Hematopoietic multipotent progenitor cell treated with erythropoietin and hydrocortisone succinate and interleukin-3 and kit ligand, for 15 days (in vitro differentiated cells): ENCODE measurements at places on chromosomes 5 and 9.
A peak's percentile ranks its signal among the peaks of the same experiment; 100 is the strongest.

GRCh38 chr5:92969781-92970237 is 611.2 kb downstream of the NR2F1-AS1 start:
- DNase-seq = no peak

- DNase-seq = no peak
Observed at GRCh38 chr9:68545033-68545705, 4.5 kb upstream of the TMEM252 start.

DNA sequence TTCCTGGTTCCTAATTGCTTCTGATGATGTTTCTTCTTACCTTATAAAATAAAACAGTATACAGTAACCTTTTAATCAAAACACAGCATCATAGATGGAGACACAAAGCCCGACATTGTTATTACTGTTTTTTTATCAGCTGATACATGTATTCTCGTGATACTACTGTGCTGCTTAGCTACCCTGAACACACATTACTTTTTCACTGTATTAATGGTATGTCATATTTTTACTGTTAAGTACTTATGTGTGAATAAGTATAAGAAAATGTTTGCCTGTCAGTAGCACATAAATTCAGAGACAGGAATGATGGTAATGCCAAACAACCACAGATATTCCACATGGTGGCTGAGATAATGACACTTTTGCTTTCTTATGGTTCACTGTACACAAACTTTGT is 68.7 kb downstream of the RAB24 start:
- DNase-seq = no peak

DNA sequence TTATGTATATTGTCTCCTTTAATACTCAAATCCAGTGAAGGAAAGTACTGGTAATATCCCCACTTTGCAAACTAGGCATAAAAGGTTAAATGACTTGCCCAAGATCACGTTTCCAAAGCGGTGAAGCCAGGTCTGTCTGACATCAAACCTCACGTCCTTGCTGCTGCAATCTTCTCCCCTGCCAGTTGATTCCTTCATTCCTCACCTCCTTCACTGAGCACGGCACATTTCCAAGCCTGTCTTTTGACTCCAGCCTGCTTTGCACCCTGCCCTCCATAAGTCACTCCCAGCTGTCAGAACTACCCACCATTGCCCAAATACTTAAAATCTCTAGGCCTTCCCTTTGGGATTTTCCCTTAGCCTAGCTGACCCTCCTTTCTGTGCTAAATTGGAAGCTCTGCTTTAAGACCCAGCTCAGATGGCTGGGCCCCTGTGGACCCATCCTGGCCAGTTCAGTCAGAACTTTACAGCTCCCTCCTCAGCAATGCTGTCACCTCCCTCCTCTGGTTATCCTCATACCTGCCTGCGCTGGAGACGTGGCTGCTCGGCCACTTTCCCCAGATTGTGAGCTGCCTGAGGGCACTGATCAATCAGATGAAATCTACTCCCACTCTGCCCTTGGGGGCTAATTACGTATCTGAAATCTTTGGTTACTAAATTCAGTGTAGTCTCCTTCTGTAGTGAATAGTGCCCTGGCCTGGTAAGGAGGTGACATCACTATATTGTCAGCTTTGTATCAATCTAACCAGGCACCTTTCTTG is 51.2 kb downstream of the SLC36A1 start:
- DNase-seq = no peak

GRCh38 chr9:115416299-115416698 is 298.3 kb upstream of the TNC start:
- DNase-seq = no peak

GRCh38 chr5:66789434-66789833 is 193.2 kb downstream of the MAST4 start:
- DNase-seq = no peak

- DNase-seq = no peak
Observed at GRCh38 chr9:16333691-16334090, 536.8 kb downstream of the BNC2 start.

DNA sequence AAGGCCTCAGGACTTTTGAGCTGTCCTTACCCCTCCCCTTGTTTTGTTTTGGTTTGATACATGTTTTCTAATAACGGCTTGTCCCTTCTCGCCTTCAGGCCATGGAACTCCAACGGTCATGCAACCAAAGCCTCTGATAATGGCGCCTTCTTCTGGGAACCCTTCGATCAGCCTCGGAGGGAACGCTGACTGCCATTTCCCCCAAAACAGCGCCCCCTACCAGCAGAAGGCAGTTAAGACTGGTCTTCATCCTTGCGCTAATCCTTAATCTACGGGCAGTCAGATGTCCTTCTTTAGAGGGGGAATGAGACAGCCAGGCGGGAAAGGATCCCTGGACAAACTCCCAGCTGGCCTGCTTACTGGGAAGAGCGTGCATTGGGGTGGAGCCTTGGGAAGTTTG is 276.6 kb downstream of the ICE1 start:
- no peak for DNase-seq

DNA sequence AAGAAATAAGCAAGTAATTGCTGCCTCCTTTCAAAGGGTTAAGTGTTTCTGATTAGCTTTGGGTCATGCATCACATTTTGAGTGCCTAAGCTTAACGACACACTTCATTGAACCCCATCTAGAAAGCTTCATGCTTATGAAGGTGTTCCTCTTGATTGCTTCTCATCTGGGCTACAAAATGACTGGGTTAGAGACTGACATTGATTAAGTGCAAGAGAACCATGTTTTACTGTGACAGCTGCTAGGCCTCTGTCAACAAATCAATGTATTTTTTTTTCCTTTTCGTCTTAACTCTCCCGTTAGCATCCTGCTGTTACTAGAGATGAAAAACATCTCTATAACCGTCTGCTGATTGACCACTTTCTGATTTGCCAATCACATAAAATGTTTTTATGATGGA is 725.0 kb downstream of the TLE1 start:
- DNase-seq = no peak

DNA sequence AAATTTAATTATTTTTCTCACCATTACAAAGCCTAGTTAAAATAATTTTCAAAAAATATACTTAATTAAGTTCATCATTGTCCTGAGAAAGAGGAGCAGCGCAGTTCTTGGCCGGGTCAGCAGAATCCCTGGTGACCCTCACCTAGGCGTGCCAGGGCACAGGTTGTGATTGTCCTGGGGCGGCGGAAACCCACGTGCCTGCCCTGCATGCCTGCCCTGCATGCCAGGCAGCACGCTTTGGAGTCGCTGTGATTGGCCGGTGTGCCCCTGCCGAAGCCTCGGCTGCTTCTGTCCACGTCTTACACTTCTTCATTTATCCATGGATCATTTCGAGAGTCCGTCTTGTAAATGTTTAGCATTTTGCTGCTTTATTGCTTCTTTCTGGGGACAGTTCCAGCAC is 25.6 kb downstream of the SLC12A2 start:
- DNase-seq = no peak

GRCh38 chr5:180020176-180020575 is 51.4 kb downstream of the RNF130 start:
- no peak for DNase-seq

DNA sequence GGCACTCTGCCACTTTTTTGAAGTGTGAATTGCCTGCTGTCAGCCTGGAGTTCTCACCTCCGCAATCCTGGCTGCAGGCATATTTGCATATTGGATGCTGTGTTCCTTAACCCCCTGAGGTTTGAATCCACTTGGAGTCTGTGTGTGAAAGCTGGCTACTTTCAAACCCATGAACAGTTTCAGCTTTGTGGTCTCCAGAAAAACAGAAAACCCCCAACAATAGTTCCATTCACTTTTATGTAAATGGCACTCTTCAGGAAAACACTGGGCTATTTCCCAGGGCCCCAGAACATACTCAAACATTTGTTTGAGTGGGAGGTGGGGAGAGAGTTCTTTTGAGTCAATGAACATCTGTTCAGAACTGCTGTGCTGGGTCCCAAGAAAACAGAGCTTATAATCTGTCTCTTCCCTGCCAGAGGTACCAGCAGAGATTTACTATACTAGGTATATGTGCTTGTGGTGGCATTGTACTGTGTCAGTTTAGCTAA is 5.0 kb downstream of the NUDT2 start:
- no peak for DNase-seq

DNA sequence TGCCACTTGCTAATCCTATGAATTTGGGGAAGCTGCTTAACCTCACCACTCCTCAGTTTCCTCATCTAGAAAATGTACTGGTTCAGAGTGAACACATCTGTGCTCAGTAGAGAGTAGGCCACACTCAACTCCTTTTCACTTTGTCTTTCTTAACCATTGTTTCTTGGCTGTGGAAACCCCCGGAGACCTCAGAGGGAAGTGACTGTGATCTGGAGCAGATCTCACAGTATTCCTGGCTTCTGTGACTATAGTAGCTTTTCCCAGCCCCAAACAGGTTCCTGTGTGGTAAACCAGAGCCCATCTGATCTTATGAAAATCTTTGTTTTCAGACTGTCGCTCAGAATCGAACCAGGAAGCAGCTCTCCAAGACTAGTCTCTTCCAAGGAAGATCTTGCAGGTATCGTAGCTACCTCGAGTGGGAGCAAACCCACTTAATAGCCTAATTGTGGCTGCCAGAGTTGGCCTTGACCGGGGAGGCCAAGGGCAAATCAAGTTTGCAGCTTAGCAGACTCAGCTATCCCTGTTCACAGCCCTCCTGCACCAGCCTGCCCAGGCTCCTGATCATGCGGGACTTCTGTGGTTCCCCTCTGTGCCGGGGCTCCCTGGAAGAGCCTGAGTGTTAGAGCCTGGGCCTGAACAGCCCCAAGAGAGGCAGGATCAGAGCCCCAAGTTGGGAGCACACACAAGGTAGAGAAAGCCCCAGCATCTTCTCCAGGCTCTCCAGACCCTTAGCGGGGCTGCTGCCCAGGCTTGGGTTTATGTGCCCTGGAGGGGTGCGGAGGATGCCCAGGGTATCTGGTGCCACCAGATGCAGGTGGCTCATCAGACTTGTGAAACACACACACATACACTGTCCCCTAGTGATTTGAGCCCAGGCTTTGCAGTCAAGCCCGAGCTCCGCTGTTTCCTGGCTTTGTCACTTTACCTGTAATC is 52.2 kb upstream of the ANGPTL2 start:
- DNase-seq = no peak

GRCh38 chr5:143701493-143701892 is 110.5 kb upstream of the HMHB1 start:
- DNase-seq = no peak

DNA sequence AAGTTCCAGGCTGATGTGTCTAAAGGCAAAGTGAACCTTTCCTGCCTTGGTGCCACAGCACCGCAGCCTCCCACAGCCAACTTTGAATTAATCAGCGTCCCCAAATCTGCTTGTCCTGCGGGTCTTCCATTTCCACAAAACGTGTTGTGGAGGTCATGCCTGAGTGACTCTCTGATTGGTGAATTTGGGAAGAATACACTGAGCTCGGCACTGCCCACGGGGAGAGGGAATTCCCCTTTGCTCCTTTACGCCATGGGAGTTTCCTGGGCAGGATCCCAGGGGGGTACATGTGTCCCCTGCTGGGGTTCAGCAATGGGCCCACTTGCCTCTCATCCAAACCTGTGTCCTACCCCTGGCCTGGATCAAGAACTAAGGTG is 90.4 kb downstream of the LHX2 start:
- no peak for DNase-seq

GRCh38 chr9:96164268-96164683 is 137.7 kb downstream of the HSD17B3 start:
- no peak for DNase-seq

DNA sequence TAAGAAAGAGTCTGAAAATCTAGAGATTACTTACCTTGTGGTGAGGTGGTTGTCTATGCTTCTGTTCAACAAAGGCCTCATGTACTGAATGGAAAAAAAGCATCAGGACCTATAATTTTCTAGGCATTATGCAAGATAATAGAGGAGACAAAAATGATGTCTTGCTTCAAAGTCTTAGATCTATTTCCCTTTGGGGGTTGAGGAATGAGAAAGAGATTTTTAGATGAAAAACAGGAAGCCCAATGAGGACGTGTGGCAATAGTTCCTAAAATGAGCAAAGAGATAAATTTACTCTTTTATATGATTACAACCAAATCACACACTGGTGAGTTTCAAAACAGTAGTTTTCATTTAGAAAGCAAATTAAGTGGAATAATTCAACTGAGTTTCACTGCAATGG is 99.5 kb downstream of the GHR start:
- no peak for DNase-seq

- no peak for DNase-seq
Observed at GRCh38 chr9:132894862-132895835, 16.5 kb downstream of the SPACA9 start.

DNA sequence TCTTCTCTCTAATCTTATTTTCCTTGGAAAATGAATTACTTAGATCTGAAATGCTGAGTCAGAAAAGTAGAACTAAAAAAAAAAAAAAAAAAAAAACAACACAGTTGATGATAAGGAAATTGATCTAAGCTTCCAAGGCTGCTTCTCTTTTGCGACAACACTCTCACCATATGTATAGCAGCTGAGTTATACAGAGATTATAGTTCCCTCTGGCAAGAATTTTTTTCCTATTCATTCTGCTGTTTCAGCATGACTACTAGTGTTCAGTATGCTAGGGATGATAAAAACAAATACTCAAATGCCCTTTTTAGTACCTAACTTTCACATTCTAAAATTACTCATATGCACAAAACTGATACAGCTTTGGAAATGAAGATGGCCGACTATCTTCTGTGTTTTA is 267.3 kb downstream of the MLLT3 start:
- DNase-seq = peak; percentile 69

- no peak for DNase-seq
Observed at GRCh38 chr9:83166372-83166771, 103.4 kb upstream of the RASEF start.
